ENCODE measurements at places on chromosomes 12 and 14.

GRCh38 chr12:131618701-131619100, 92.2 kb upstream of the SFSWAP start:
- DNase-seq = no peak

GRCh38 chr12:68332728-68333630, 817 bp upstream of the MDM1 start:
- DNase-seq = no peak

- DNase-seq = no peak
Measured at GRCh38 chr14:99812892-99813291, 19.7 kb downstream of the EML1 start.

DNA sequence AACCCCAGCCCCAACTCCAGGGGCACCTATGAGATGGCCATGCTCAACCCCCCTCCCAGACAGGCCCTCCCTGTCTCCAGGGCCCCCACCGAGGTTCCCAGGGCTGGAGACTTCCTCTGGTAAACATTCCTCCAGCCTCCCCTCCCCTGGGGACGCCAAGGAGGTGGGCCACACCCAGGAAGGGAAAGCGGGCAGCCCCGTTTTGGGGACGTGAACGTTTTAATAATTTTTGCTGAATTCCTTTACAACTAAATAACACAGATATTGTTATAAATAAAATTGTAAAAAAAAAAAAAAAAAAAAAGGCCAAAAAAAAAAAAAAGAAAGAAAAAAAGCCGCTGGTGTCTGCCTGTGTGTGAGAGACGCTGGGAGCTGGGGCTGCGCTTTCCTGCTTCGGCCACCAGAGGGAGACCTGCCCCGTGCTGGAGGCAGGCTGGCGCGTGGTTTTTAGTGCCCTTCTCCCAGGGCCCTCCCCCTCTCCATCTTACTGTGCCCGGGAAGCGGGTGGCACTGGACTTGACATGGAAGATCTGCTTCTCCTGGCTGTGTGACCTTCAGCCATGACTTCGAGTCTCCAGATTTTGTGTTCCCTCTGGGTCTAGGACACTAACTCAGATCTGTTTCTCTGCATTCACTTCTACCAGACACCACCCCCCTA, 3.4 kb upstream of the NXPH4 start:
- DNase-seq = peak; percentile 74

- no peak for DNase-seq
Measured at GRCh38 chr14:69760810-69761209, 6.1 kb upstream of the SRSF5 start.

- no peak for DNase-seq
Measured at GRCh38 chr14:66070542-66071319, 415.4 kb upstream of the CCDC196 start.

All from iris pigment epithelial cell (primary cell).